ENCODE measurements at places on chromosomes 12 and 14. TPM values are rescaled to one million over a fixed set of nuclear protein-coding genes. Genes with fewer than 3 reads are reported as not detected.

The OTUB2 gene
- 0.49 TPM for polyA plus RNA-seq

DNA sequence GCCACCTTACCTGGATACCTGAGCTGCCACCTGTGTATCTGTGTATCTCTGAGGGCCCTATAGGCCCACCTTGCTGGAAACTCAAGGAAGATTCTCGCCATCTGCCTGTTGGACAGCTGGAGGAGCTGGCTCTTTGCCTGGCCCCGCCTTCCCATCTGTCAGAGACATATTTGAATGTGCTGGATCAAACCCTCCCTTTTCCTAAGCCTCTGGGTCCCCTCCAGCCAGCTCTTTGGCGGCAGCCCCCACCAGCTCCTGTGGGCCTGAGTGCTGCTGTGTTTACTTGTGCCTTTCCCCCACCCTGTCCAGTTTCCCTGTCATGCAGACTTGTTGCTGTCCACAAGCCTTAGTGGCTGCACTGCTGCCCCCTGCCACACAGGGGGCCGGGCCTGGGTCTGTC, 55.9 kb upstream of the SRSF5 start:
- DNase-seq = no peak

The SDSL gene
- 1.3 TPM for polyA plus RNA-seq

- DNase-seq = no peak
Measured at GRCh38 chr14:69263364-69263763, 3.4 kb downstream of the GALNT16 start.

GRCh38 chr12:62288328-62288727, 28.1 kb downstream of the USP15 start:
- DNase-seq = no peak

GRCh38 chr12:52058631-52059361, 7.6 kb downstream of the NR4A1 start:
- no peak for DNase-seq

- DNase-seq = no peak
Measured at GRCh38 chr14:28758253-28758884, 8.2 kb upstream of the FOXG1 start.

The PRH2 gene
- polyA plus RNA-seq = 0.33 TPM

GRCh38 chr14:67429510-67430205, 17.7 kb upstream of the PLEK2 start:
- DNase-seq = no peak

DNA sequence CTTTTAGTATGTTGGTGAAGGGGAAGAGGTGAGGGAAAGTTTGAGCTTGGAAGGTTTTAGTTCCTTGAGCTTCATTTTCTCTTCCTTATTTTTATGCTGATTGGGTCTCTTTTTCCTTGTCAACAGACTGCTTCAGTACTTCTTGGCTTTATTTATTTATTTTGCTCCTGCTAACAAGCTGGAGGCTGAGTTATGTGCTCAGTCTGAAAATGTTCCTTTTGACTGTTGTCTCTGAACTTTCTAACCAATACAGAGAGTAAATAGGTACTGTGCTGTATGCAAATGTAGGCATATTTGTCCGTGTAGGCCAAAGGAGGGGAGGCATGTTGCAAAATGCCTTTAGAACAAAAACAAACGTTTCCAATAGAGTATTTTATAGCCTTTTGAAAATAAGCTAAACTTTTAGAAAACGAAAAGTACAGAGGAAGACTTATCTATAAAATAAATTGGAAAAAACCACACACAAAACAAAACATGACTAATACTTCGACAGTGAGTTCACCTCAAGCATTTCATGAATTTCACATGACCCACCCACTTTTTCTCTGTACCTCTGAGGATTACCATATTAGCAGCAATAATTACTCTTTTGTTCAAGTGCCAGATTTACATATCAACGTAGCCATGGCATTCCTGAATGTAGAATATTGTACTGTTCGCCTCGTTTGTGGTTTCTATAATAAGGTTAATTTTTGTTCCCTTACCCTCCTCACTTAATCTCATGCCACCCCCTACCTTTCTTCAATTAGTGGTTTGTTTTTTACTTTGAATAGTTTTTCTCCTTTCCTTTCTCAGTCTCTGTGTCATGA, 4.7 kb upstream of the CREBL2 start:
- no peak for DNase-seq

- no peak for DNase-seq
Measured at GRCh38 chr12:113186033-113186365, 478 bp downstream of the RITA1 start.

DNA sequence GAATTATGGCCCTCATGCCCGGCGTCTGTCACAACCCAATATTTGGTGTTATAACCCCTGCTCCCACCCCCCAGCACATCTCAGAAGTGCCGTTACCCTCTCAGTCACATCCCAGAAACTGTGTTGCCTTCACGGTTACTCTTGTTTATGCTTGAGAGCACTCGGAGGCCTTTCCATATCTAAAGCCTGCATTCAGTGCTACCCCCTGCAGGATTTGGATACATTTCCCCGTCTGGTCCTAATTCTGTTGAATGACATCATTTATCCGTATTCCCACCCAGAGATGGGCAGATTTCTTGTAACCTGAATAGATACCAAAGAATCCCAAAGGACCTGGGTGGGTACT, 19.1 kb upstream of the FOS start:
- no peak for DNase-seq

DNA sequence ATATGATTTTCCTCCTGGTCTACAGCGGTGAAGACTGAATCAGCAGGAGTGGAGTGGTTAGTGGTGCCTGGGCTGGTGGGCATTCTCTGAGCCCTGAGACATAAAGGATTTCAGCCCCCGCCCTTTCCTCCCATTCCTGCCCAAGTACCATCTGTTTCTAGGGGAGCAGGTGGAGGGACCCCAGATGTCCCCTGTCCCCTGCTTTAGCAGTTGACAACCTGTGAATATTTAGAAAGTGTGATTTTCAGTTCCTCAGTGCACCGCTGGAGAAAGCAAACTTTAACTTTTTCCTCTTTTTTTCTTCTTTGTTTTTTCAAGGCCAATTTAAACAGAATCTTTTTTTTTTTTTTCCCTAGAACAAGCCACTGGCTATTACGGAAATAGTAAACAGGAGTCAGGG, 163.8 kb upstream of the MYL2 start:
- no peak for DNase-seq

- no peak for DNase-seq
Measured at GRCh38 chr12:93976024-93976423, 172.4 kb upstream of the PLXNC1 start.

- DNase-seq = no peak
Measured at GRCh38 chr12:62512901-62513300, 46.3 kb downstream of the MON2 start.

GRCh38 chr12:132267873-132268272, 61.5 kb downstream of the GALNT9 start:
- DNase-seq = no peak

The ACTN1 gene
- polyA plus RNA-seq = 38.3 TPM

The PTPRQ gene
- polyA plus RNA-seq = 0.90 TPM

The KLRD1 gene
- polyA plus RNA-seq = 1.3 TPM

DNA sequence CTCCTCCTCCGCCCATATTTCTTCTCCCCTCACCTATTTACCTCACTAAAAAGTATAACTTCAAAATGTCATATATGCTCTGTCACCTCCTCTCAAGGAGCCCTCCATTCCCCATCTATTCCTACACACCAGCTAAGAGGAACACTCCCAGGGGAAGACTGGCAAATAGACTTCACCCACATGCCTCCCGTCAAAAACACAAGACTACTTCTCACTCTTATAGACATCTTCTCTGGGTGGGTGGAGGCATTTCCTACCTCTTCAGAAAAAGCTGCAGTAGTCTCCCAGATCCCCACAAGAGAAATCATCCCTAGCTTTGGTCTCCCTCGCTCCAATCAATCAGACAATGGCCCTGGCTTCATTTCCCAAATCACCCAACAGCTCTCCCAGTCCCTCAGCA, 66.2 kb downstream of the MOK start:
- DNase-seq = no peak

DNA sequence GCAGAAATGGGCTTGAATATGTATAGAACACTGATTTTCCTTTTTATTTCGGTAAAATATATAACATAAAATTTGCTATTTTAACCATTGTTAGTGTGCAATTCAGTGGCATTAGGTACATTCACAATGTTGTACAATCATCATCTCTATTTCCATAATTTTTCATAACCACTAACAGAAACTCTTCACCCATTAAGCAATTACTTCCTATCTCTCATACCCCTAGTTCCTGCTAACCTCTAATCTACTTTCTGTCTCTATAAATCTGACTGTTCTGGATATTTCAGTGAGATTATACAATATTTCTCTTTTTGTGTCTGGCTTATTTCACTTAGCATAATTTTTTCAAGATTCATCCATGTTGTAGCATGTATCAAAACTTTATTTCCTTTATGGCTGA, 8.9 kb upstream of the RNF212B start:
- DNase-seq = no peak

- no peak for DNase-seq
Measured at GRCh38 chr12:72081777-72082176, 143.1 kb downstream of the TPH2 start.

The NXPH4 gene
- polyA plus RNA-seq = 2.8 TPM

The CMA1 gene
- polyA plus RNA-seq = not detected

- DNase-seq = no peak
Measured at GRCh38 chr14:89187501-89187900, 229.5 kb downstream of the FOXN3 start.

- no peak for DNase-seq
Measured at GRCh38 chr14:42671636-42672035, 1065.0 kb downstream of the LRFN5 start.

DNA sequence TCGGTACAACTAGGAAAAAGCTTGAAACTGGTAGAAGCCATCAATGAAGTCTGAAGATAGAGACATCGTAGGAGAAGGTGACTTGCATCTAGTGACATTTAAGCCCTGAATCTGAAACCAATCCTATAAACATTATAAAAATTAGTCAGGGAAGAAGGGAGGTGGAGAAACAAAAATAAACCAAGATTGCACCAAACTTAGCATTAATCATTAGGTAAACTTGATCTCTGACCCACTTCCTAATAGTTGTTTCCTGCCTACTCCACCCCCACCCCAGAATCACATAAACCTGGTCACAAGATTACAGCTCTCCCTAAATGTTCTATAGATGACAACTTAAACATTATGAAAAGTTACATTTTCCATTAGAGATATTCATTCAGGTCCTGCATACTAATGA, 40.4 kb downstream of the TSPAN19 start:
- DNase-seq = no peak

DNA sequence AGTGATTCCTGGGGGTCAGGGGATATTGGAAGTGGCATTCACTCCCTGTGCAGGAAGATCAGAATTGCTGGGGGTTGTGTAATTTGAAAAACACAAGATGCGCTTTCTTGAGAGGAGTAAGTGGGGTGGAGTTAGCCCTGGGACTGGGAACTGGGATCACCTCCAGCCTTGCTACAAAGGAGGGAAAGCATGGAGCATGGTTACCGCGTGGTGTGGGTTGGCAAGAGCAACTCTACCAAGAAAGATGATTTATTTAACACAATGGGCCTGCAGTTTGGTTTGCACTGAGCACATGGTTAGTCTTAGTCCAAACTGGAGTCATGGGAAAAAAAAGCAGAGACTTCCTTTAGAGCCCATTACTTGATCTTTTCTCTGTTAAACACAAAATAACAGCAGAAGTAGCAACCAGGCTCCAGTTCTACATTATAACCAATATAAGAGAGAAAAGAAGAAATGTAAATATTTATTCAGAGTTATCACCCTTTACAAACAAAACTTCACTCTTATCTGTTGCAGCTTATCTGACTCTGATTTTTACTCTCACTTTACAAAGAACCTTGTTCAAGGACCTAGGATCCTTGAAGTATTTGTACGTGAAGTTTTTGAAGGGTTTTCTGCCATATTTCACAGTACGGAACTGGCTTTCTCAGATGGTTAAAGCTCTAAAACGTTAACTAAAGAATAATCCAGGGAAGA, 2.1 kb upstream of the NIN start:
- DNase-seq = no peak

GRCh38 chr14:104877806-104878550, 12.9 kb downstream of the CEP170B start:
- no peak for DNase-seq
